Placental epithelial cell (primary cell): ENCODE measurements at places on chromosomes 3 and 15. TPM values are rescaled to one million over a fixed set of nuclear protein-coding genes. Genes with fewer than 3 reads are reported as not detected.

The NPAP1 gene
- not detected in 2 replicates for total RNA-seq

The KNG1 gene
- not detected in 2 replicates for total RNA-seq

The LRRC15 gene
- total RNA-seq, result under 0.01 TPM in 1 of 2 replicates, not detected in the other

The ATP13A5 gene
- total RNA-seq, result not detected in 2 replicates

The DCBLD2 gene
- 64.4 and 135 TPM in 2 replicates for total RNA-seq

The GOLGA6L10 gene
- 2.4 TPM in 1 of 2 replicates, not detected in the other for total RNA-seq

The ADAMTS17 gene
- total RNA-seq, result not detected in 2 replicates

The C3orf80 gene
- total RNA-seq, result 0.11 TPM in 1 of 2 replicates, not detected in the other

The SCN11A gene
- under 0.01 and 0.11 TPM in 2 replicates for total RNA-seq

The CHL1 gene
- total RNA-seq, result not detected in 2 replicates

The TMEM158 gene
- under 0.01 and 0.76 TPM in 2 replicates for total RNA-seq

The SUSD5 gene
- 0.43 and 1.2 TPM in 2 replicates for total RNA-seq

The UROC1 gene
- total RNA-seq, result not detected in 2 replicates

The KIF9 gene
- 1.7 and 4.7 TPM in 2 replicates for total RNA-seq

The LAMB2 gene
- total RNA-seq, result 184 and 515 TPM in 2 replicates

The CYP1A2 gene
- total RNA-seq, result not detected in 2 replicates

The PLS1 gene
- total RNA-seq, result 0.76 TPM in 1 of 2 replicates, not detected in the other

The CCNL1 gene
- 138 and 140 TPM in 2 replicates for total RNA-seq

The SLC2A2 gene
- total RNA-seq, result 0.11 TPM in 1 of 2 replicates, not detected in the other

The LIPH gene
- total RNA-seq, result 1.2 and 3.4 TPM in 2 replicates

The CD47 gene
- 49.1 and 57.5 TPM in 2 replicates for total RNA-seq

The CTNNB1 gene
- total RNA-seq, result 1,021 and 1,639 TPM in 2 replicates

The MNS1 gene
- under 0.01 TPM in 1 of 2 replicates, not detected in the other for total RNA-seq

The SLC9C1 gene
- under 0.01 TPM in 1 of 2 replicates, not detected in the other for total RNA-seq

The GOLGB1 gene
- 48.4 and 86.4 TPM in 2 replicates for total RNA-seq

The TRH gene
- not detected in 2 replicates for total RNA-seq

The PCCB gene
- 7.5 and 29.3 TPM in 2 replicates for total RNA-seq

The BCHE gene
- total RNA-seq, result 1.3 and 9.4 TPM in 2 replicates

The PSTPIP1 gene
- total RNA-seq, result 0.39 and 0.76 TPM in 2 replicates
